Fibroblast of villous mesenchyme (primary cell): ENCODE measurements at places on chromosomes 1 and 21. TPM values are rescaled to one million over a fixed set of nuclear protein-coding genes. Genes with fewer than 3 reads are reported as not detected.
A peak's percentile ranks its signal among the peaks of the same experiment; 100 is the strongest.

The LCE1C gene
- not detected in 2 replicates for total RNA-seq

DNA sequence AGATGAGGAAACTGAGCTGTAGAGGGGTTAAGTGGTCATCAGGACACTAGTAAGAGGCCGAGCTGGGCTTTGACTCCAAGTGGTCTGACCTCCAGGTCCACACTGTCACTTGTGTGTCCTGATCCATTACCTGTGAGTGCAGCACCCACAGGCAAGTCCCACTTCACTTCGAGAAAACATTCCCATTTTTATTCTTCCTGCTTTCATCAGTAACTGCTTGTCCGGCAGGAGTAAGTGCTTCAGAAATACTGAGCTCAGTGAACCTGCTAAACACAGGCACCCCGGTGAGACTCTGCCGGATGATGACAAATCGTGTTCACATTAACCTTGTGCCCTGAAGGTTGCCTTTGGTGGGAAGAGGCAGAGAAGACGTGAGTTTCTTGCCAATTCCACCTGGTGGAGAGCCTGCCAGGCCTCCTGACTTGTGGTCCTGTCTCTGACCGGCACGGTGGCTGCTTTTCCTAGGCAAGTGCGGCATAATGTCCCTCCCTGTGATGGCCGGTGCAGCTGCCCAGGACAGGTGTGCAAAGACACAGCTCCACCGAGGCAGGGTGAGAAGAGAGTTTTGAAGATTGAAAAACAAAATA, 29.4 kb downstream of the ZBTB18 start:
- DNase-seq: no peak

The PRKAA2 gene
- total RNA-seq: 0.32 and 1.3 TPM in 2 replicates

- peak; percentile 61 for DNase-seq
These were observed 347.4 kb upstream of the PTBP2 start for GRCh38 chr1:96374076-96374762.

The FCRL2 gene
- total RNA-seq: not detected in 2 replicates

The LIN9 gene
- 4.2 and 5.6 TPM in 2 replicates for total RNA-seq

The STUM gene
- total RNA-seq: under 0.01 TPM in 1 of 2 replicates, not detected in the other

The GUCA2B gene
- total RNA-seq: not detected in 2 replicates

The FALEC gene
- total RNA-seq: 0.64 and 1.3 TPM in 2 replicates

The SMPDL3B gene
- total RNA-seq: not detected in 2 replicates

The HSD3B1 gene
- 2.6 TPM in 1 of 2 replicates, not detected in the other for total RNA-seq

The TRAF3IP3 gene
- total RNA-seq: not detected in 2 replicates

DNA sequence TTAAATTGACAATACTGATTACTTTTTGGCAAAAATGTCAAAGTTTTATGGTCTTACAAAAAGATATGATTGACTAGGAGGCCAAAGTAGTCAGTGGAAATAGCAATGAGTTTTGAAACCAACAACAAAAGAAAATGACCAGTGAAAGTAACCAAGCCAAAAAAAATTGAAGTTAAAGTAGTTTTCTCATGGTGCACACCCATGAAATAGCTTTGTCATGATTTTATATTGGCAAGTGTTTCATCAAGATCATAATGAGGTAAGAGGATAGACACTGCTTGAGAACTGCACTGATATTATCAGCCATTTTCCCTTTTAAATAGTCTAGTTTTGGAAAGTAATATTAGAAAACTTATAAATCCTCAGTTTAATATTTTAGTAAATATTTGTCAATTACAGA, 206.2 kb upstream of the ADAMTS5 start:
- no peak for DNase-seq

DNA sequence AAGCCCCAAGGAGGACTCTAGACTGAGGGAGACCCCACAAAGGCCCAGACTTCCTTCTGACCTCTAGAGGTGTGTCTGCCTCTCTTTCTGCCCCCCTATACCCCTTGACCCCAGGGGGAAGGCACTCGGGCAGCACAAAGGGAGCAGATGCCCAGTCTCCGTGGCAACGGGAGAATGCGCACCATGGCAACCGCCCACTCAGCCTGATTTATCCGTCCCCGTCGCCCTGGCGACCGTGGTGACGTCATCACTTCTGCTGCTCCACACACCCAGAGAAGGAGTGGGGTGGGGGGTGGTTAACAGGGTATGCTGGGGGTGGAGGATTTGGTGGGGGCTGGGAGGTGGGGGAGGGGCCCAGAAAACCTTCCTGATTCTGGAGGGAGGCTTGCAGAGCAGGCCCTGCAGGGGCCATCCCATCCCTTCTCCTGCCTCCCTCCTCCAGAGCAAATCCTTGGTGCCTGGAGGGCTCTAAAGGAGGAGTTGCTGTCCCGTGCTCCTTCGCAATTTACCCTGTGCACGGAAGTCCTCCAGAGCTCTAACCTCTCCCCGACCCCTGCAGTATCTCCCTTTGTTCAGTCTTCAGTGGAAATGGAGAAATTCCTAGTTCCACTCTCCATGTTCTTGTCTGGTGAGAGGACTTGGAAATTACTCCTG, 6.3 kb downstream of the CELF3 start:
- no peak for DNase-seq

The OR2T2 gene
- not detected in 2 replicates for total RNA-seq

The KCNE2 gene
- total RNA-seq: not detected in 2 replicates

The GIPC2 gene
- 0.32 and 0.43 TPM in 2 replicates for total RNA-seq

DNA sequence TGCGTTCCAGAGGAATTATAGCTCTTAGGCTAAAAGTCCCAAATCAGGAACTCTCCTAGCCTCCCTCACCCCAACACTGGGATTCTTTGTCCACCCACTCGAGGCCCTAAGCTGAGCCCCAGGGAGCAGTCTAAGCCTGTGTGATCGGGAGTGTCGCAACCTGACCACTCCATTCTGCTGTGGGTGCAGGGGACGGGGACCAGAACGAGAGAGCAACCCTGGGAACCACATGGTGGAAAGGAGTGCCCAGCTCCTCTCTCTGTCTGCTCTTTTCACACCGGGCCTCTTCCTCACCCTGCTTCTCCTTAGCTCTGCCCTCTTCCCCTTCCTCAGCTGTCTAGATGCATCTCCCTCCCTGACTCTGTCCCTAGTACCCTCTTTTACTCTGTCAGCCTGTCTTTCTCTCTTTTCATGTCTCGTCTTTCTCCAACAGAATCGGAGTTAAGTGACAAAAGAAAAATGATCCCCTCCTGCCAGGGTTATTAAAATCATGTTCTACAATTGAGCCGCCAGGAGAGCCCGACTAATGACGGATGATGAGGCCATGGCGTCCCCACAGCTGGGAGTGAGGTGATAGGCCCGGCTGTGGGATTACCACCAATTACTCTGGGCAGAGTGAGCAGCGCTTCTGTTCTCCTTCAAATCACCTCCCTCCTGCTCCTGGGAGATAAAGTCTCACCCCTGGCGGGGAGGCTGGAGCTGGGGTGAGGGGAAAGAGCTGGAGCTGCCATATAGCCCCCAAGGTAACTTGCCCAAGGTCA, 34.5 kb upstream of the CSF3R start:
- DNase-seq: no peak

The SLC35F3 gene
- total RNA-seq: 0.97 and 1.7 TPM in 2 replicates

The FMO3 gene
- 0.64 and 0.86 TPM in 2 replicates for total RNA-seq

DNA sequence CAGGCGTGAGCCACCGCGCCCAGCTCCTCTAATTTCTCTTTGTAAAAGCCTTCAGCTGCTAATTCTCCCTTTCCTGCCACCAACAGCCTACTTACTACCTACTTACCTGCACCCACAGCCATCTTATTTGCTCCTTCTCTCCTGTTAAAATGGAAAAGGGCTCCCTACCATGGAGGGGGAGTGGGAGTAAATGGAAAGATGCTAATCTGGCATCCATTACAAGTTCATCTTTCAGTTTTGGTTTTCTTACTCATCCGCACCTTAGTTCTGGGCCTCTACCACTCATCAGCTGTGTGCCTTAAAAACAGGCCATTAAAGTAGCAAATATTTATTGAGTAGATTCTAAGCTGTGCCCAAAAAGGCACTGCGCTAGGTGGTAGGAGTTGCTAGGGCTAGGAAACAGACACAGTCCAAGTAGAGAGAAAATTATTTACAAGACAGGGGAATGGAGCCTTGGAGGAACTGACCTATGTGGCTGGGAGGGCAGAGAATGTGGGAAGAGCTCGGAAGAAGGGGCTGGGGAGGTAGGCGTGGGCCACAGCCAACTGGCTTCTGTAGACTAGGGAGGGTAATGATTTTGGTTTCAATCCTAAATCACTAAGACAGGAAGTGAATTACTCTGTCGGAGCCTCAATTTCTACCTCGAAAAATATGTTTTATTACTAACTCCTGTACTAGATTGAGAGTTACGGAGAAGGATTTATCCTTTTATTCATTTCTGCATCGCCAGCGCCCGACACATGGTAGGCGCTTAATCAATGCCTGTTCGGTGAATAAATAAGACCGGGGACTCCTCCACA, 685 bp upstream of the DDI2 start:
- peak; percentile 77 for DNase-seq

The PKLR gene
- total RNA-seq: not detected in 2 replicates

DNA sequence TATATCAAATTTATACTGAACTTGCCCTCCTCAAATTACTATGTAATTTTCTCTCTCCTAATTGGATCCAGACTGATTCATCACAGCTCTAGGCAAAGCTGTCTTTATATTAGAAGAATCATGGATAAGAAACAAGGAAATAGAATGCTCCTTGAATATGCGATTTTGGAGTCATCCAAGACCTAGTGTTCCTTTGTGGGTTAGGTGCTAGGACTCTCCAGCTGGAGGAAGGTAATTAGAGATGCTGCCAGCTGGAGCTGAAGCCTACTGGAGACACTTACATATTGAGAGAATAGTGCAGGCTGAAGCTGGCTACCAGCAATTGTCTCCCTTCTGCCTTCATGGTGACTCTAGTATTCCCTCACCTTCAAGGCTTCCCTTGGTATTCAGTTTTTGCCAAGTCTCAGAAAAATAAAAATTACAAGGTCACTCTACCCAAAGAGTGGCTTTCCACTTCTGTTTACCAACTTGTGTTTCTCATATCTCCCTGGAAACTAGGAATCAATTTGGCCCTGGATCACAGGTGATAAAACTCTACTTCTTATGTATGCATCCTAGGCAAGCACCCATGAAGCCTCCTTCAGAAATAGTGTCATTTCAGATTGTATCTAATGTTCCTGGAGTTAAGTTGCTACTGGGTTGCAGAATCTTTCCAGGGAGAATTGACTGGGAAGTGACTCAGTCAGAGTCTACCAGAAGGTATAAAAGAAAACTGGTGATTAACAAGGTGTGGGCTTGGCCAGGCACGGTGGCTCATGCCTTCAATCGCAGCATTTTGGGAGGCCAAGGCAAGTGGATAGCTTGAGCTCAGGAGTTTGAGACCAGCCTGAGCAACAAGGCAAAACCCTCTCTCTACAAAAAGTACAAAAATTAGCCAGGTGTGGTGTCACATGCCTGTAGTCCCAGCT, 24.4 kb upstream of the DOCK7 start:
- no peak for DNase-seq

GRCh38 chr1:98887507-98887906, 117.2 kb downstream of the PLPPR5 start:
- DNase-seq: no peak

GRCh38 chr1:3373175-3373574, 81.3 kb upstream of the ARHGEF16 start:
- no peak for DNase-seq

DNA sequence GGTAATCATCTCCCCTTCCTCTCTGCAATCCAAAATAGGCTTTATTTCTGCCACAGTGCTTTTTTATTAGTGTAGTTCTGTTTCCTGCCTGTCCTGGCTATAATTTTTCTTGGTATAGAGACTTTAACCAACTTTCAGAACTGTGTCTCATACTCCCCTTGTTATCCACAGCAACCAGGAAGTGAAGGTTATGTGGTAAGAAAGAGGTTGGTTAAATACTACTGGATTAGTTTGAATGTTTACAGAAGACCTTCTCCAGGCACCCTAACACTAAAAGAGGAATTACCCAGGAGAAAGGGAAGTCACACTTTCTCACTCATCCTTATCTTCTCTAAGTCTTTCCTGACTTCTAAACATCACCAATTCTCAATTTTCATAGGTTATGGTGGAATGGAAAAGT, 17.8 kb upstream of the TNFSF4 start:
- DNase-seq: no peak

The PGLYRP4 gene
- not detected in 2 replicates for total RNA-seq

- no peak for DNase-seq
These were observed 209.8 kb downstream of the ROR1 start for GRCh38 chr1:63983391-63984256.

The ADORA1 gene
- 8.7 and 14.2 TPM in 2 replicates for total RNA-seq

DNA sequence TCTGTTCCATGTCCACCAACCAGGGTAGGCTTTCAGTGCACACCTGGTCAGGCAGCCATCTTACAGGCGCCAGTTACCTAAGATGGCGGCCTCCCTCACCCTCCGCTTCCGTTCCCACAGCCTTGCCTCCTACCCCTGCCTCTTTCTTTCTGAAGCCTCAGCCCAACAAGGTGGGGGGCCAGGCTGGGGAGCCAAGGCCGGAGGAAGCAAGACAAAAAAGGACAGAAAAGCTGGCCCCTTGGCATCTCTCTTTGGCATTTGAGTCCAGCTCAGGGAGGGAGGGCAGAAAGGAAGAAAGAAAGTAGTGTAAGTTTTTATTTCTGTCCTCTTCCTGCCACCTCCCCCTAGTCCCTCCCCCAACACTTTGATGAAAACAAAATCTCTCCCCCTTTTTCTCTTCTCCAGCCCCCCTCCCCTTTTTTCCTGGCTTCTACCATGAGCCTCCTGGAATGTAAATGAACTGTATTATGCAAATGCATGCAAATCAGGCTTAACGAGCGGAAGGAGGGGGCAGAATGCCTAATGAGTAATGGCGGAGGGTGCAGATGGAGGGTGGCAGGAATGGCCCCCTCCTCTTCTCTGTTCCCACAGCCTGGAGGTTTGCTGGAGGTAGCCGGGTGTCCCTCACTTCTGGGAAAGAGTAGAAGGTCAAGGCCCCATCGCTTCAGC, 43.8 kb downstream of the RHBG start:
- no peak for DNase-seq

The ZC3H11A gene
- total RNA-seq: 112 and 128 TPM in 2 replicates

DNA sequence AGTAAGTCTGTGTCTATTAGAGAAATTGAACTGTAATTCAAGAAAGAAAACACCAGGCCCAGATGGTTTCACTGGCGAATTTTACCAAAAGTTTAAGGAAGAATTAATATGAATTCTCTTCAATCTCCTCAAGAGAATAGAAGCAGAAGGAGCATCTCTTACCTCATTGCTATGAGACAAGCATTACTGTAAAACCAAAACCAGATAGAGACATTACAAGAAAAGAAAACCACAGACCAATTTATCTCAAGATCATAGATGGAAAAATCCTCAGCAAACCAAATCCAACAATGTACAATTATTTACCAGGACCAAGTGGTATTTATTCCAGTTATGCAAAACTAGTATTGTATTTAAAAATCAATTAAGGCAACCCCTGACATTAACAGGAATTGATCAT, 160.6 kb downstream of the LIPI start:
- DNase-seq: no peak

- no peak for DNase-seq
These were observed 124.4 kb upstream of the BARHL2 start for GRCh38 chr1:90841473-90841872.

The OPN3 gene
- total RNA-seq: 19.6 and 47.5 TPM in 2 replicates

GRCh38 chr21:43736224-43736883, 17.4 kb downstream of the PDXK start:
- no peak for DNase-seq
